ENCODE measurements at places on chromosomes 13 and 19. TPM values are rescaled to one million over a fixed set of nuclear protein-coding genes. Genes with fewer than 3 reads are reported as not detected.

GRCh38 chr19:58450856-58451357 is 515 bp upstream of the ZNF324B start:
- no peak for DNase-seq

The IFI30 gene
- 9.2 TPM for polyA plus RNA-seq

The ZNF610 gene
- polyA plus RNA-seq = 12.4 TPM

GRCh38 chr13:27643334-27644132 is 21.8 kb downstream of the POLR1D start:
- no peak for DNase-seq

- DNase-seq = no peak
Observed at GRCh38 chr19:4567584-4568071, 8.1 kb upstream of the SEMA6B start.

GRCh38 chr19:44948763-44949374 is 3.0 kb downstream of the APOC2 start:
- DNase-seq = no peak

The CCDC8 gene
- polyA plus RNA-seq = 41.9 TPM

GRCh38 chr13:111215081-111216047 is 100.3 kb downstream of the ARHGEF7 start:
- DNase-seq = no peak

- DNase-seq = peak; percentile 66
Observed at GRCh38 chr13:26050568-26051230, 1.1 kb downstream of the SHISA2 start.

- DNase-seq = no peak
Observed at GRCh38 chr13:40406405-40407120, 259.9 kb downstream of the FOXO1 start.

DNA sequence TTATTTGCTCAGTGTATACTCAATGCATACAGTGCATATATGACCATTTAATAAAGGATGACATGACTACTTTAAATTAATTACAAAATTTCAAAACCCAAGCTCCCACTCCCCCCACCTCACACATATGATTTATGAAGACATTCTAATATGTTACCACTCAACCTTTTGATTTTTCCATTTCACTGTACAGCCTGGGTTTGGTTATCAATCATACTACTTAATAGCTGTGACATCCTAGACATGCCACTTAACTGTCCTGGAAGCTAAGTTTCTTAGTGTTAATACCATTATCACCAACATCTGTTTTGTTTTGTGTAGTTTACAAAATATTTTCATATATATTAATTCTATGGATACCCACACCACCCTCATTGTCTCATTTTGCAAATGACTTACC is 42.2 kb downstream of the UBL3 start:
- DNase-seq = no peak

DNA sequence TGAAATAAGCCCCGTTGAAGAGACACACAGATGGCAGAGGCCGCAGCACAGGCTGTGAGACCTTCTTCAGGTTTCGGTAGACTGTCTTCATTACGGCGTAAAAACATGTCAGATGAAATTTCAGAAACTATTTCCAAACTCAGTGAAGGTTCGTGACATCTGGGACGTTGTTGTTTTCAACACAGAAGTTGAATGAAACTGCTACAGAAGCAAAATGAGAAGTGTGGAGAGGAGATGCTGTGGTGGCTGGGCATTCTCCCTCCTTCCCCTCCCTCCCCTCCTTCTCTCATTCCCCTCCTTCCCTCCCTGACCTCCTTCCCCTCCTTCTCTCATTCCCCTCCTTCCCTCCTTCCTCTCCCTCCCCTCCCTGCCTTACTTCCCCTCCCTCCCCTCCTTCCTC is 113.6 kb downstream of the ATP11A start:
- no peak for DNase-seq

DNA sequence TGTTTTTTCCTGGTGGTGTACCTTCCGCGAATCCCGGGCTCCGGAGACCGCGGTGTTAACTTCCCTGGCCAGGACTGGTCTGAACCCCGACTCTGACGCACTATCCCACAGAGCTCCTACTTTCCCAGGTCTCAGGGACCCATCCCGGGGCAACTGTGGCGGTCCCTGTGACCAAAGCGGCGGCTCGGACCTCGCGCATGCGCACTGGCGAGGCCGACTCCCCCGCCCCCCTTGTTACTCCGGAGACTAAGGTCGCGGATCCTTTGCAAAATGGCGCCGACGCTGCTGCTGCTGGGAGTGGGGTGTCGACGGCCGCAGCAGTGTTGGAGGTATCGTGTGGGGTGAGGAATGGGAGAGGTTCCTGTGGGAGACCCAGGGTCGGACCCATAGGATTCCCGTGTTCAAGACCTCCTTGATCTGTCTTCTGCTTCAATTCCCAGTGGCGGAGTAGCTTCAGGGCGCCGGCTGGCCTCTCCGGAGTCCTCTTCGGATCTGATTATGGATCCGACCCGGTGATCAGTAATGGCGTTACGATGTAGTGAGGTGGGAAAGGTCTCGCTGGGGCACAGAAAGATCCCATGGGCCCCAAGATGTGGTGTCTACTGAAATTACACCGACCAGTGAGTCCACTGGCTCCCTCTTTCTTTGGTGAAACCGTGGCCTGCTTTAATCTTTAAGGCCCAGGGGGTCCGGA is 66.6 kb upstream of the ZNF527 start:
- no peak for DNase-seq

DNA sequence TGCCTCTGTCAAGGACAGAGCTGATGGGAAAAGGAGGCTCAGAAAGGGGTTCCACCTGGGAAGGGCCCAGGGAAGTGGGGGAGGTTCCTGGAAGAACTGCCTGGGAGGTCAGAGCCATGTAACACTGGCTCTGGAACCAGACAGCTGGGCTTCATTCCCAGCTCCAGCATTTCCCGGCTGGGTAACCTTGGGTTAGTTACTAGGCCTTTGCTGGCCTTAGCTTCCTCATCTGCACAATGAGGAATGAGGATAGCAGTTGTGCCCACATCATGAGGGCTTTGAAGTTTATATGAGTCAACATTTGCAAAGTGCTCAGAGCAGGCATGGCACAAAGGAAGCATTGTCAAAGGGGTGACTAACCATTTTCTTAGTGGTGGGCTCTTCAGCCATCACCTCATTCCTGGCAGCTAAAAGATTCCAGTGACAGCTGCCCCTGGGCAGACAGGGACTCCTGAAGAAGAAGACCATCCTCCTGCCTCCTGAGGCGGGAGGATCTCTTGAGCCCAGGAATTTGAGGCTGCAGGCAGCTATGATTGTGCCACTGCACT is 1.7 kb upstream of the DNAJB1 start:
- no peak for DNase-seq

The F7 gene
- polyA plus RNA-seq = 0.89 TPM

DNA sequence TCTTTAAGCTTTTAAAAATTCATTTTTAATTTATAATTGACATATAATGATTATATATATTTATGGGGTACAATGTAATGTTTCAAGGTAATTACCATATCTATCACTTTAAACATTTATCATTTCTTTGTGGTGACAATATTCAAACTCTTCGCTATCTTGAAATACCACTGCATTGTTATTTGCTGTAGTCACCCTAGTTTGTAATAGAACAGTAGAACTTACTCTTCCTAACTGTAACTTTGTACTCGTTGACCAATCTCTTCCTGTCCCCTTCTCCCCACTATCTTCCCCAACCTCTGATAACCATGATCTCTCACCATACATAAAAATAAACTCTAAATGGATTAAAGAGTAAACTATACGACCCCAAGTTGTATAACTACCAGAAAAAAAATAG is 20.4 kb downstream of the COG6 start:
- DNase-seq = no peak

GRCh38 chr13:31862828-31863227 is 123.5 kb downstream of the RXFP2 start:
- no peak for DNase-seq

DNA sequence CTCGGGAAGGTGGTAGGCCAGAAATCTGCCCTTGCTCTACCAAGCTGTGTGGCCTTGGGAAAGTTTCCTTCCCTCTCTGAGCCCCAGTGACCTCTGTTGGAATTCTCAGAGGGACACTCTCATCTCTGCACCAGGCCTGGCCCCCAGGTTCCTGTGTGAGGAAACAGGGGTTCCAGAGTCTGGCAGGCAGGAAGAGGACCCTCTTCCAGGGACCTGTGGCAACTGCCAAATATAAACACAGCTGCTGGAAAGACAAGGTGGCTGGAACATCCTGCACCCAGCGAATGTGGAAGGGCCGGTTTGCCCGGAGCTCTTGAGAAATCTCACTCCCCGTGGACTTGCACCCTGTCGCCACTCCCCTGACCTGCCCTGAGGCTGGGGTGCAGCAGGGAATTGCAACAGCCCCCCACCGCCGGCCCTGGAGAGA is 52.8 kb downstream of the GADD45B start:
- DNase-seq = no peak

GRCh38 chr13:98133946-98134345 is 8.9 kb upstream of the FARP1 start:
- DNase-seq = no peak

The CACTIN gene
- 24.2 TPM for polyA plus RNA-seq

DNA sequence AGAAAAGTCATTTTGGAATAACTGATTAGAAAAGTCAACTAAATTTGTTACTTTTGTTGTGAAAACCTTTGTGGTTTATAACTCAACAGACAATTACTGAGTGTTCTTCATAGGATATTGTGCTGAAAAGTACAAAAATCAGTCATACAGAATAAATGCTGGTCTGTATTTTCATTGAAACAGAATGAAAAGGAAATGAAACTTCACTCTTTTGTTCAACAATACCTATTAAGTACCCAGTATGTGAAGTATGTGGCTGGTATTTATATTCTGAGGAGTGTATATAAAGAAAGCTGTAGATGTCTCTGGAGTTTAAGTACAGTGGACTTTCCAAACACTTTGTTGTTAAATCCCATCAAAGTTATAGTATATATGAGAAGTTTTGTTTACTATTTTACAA is 828.4 kb upstream of the ATXN8OS start:
- no peak for DNase-seq

GRCh38 chr13:99495466-99496183 is 5.6 kb upstream of the TM9SF2 start:
- no peak for DNase-seq

GRCh38 chr13:98675066-98675465 is 77.4 kb downstream of the SLC15A1 start:
- DNase-seq = no peak

GRCh38 chr19:29881386-29881785 is 60.7 kb upstream of the URI1 start:
- DNase-seq = no peak
